ENCODE measurements at places on chromosomes 12 and 14.

DNA sequence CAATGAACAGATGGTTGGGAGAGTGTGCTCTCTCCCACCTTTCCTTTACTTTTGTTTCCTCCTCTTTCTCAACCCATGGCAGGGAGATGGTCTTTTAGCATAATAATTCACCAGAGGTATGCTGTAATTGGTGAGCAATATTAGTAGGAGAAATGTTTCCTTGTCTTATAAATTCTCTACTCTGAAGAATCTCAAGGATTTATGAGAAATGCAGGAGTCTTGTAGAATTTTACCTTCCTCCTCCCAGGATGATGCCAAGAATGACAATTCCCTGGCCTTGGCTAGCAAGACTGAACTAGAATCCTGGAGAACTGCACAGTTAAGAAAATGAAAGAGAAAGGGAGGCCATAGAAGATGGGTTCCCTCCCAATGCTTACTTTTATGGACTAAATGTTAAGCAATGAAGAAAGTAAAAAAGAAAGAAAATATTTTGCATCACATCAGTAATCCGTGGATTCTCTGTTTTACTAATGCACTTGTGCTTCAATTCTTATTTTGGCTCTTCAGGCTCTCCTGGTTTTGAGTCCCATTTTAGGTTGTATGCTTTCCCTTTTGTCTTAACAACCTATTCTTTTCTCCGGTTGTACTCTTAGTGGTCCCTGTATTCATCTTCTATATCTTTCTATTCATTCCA lies 192.9 kb upstream of the GARIN6 start:
- no peak for DNase-seq

- DNase-seq, result no peak
Measured at GRCh38 chr12:2835691-2836403, 1.0 kb upstream of the NRIP2 start.

GRCh38 chr14:96783043-96783914 lies 13.9 kb upstream of the VRK1 start:
- DNase-seq, result no peak

GRCh38 chr12:116698554-116699075 lies 39.3 kb downstream of the SPRING1 start:
- DNase-seq, result no peak

GRCh38 chr12:121793440-121793837 lies at the start of gene RHOF:
TSS of gene RHOF (minus strand) at chr12:121793688. CDS start at chr12:121793633, 55 bp downstream.
- DNase-seq, result no peak

GRCh38 chr14:76143642-76144041 lies 8.1 kb upstream of the GPATCH2L start:
- no peak for DNase-seq
